H1 (cell line): ENCODE measurements at places on chromosomes 11 and 22. TPM values are rescaled to one million over a fixed set of nuclear protein-coding genes. Genes with fewer than 3 reads are reported as not detected.

DNA sequence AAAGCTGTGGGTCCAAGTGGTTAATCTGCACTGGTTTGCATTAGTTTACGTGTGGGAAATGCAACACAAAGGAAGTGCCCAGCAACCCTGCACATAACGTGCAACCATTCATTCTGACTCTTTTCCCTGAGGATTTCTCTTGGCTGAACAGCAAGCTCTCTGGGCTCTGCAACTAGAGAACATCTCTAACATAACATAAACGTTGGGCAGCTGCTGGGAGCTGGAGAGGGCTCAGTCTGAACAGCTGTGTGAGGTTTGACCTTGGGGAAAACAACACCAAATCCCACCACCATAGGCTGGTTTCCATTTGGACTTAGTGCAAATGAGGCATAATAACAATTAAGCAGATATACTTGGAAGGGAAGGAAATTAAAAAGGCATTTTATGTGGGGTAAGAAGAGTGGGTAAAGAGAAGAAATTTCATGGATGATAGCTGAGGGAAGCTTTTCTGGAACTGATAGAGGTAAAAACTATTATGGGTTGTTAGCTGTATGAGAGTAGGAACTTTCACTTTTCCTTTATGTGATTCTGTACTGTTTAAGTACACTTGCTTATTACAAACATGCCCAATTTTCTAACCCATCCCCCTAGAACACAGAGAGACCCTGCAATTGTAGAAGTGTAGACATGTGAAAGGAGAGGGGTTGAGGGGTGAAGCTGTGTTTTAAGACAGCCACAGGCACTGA, 76.2 kb downstream of the SNX19 start:
- DNase-seq = no peak

DNA sequence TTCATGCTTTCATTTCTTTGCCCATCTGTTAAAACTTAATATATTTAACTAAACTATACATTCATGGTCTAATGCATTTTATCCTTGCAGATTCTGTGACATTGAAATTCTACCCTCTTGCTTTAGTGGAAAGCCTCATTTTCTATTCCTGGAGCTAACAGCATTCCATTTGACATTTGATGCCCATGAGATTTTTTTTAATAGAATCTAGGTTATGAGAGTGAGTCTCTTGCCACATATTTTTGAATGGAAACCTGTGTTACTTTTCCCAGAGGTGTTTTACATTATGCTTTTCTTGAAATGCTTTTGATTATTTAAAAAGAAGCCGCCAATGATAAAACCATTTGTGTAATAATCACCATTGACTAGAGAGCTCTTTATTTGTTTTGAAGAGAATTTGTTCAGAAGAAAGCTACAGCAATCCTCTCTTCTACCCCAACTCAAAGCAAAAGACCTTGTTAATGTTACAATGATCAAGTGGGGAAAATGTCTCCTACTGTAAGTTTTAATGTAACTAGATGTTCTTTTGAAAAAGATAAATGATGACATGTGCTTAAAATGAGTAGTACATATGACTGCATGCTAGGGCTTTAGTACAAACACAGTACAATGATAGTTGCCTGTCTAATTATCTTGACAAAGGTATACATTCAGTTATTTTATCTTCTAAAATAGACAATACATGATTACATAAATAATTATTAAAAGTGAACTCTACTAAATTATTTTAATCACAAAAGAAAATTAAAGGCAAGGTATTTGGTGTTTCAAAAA, 67.3 kb downstream of the GAS2 start:
- DNase-seq = no peak

- no peak for DNase-seq
These were observed 2.6 kb upstream of the VWCE start for GRCh38 chr11:61297746-61298145.

GRCh38 chr11:16262645-16262955, 93.7 kb downstream of the SOX6 start:
- no peak for DNase-seq

NTM gene
- total RNA-seq = 20.0 and 23.4 TPM in 2 replicates

GRCh38 chr11:26696330-26696729, 25.5 kb downstream of the SLC5A12 start:
- no peak for DNase-seq

- peak; percentile 51 for DNase-seq
These were observed 64.7 kb downstream of the BDNF start for GRCh38 chr11:27635567-27636037.

DNA sequence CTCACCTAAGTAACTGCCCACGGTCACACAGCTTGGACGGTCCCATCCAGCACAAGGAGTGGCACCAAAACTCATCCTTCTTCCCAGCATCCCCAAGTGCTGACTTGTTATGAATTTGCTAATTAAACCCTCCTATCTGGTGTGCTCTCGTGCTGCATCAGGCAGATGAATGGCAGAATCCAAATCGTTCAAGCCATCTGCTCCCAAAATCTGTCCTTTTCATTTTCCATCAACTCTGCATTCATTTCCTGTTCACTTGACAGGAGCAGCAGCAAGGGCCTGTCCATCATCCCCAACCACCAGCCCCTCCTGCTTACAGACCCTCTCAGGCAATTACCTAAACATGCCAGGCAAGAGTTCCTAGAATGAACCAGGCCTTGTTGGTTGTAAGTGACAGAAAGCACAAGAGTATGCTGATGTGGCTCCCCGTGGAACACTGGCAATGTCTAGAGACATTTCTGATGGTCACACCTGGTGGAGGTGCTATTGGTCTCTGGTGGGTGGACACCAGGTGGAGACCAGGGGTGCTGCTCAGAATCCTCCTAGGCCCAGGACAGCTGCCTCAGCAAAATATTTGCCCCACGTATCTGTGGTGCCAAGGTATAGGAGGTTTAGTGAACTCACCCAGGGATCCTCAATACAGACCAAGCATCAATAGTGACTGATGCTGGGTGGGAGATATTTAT, 832.5 kb downstream of the TBC1D22A start:
- DNase-seq = no peak

GRCh38 chr11:124612045-124612444, 817 bp downstream of the PANX3 start:
- no peak for DNase-seq

DNA sequence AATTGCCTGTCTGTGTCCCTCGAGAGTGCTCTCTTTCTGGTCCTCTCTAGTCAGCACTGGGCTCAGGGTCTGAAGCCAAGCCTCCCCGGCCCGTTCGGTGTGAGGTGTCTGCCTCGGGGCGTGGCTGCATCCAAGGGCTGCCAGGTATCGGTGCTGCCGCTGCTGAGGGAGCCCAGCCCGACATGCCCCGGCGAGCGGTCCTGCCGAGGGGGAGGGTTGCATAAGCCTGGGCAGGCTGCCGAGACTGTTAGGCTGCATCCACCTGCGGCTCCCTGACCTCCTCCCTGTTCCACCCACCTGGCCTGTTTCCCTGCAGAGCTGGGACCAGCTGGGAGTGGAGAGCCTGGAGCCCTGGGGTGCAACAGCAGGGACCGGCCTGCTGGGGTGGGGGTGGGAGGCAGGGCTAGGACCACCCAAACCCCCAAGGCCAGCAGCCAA, 6.3 kb downstream of the OVOL1 start:
- no peak for DNase-seq

GRCh38 chr11:21556926-21557325, 636.0 kb upstream of the ANO5 start:
- no peak for DNase-seq

DNA sequence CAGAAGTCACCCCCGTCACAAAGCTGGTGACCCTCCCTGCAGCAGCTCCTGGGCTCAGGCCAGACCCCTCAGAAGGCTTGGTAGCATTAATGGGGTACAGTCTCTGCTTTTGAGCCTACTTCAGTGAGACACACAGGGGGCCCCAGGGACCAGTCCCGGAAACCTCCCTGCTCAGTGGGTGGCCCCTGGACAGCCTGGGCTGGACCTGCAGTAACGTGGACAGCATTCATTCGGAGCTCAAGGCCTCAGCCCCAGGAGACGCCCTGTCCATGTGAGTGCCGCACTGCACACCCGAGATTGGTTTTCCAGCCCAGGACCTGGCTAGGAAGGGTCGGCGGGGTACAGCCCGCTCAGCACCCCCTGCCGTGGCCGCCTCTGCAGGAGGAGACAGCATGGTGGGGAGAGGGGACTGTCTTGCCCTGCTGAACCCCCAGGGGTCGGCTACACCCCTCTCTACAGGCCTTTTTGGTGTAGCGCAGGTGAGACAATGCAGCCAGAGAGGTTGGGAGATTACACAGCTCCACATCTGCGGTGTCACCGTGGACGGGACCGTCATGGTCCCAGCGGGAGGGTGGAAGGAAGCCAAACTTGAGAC, 83.4 kb downstream of the FBLN1 start:
- DNase-seq = no peak

GRCh38 chr11:58625086-58625485, 2.6 kb downstream of the CNTF start:
- no peak for DNase-seq

DNA sequence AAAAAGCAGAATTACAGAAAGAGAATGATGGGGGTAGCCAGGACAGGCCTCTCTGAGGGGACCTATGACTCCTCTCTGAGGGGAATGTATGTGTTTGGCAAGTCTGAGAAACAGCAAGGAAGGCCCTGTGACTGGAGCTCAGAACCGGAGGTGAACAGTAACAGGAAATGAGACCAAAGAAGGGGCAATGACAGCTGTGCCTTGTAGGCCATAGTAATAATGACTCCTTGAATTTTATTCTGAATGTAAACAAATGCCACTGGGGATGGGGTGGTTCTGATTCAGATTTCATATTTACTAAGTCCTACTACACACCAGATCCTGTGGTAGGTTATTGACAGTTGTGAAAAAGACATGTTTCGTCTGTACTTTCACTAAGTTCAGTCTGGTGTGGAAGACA, 52.8 kb upstream of the APOA1 start:
- no peak for DNase-seq

GRCh38 chr11:19935507-19935906, 222.9 kb downstream of the NAV2 start:
- no peak for DNase-seq

IL17REL gene
- total RNA-seq = 0.08 and 0.20 TPM in 2 replicates

TRIM48 gene
- total RNA-seq = not detected in 2 replicates

- DNase-seq = no peak
These were observed 586 bp downstream of the TTLL1 start for GRCh38 chr22:43088627-43088983.

APOL5 gene
- total RNA-seq = not detected in 2 replicates

CYP2R1 gene
- 12.9 and 13.8 TPM in 2 replicates for total RNA-seq

GRCh38 chr22:23251445-23252093, 71.3 kb downstream of the BCR start:
- no peak for DNase-seq

SHANK3 gene
- 6.0 and 6.3 TPM in 2 replicates for total RNA-seq

VSTM5 gene
- 0.13 and 0.22 TPM in 2 replicates for total RNA-seq

DERL3 gene
- total RNA-seq = 8.7 and 9.9 TPM in 2 replicates

GAB4 gene
- total RNA-seq = 0.17 and 0.94 TPM in 2 replicates

MIOX gene
- total RNA-seq = 0.30 and 0.33 TPM in 2 replicates

CHADL gene
- 0.78 and 0.84 TPM in 2 replicates for total RNA-seq
